ENCODE measurements at places on chromosomes 5 and 9.
A peak's percentile ranks its signal among the peaks of the same experiment; 100 is the strongest.

DNA sequence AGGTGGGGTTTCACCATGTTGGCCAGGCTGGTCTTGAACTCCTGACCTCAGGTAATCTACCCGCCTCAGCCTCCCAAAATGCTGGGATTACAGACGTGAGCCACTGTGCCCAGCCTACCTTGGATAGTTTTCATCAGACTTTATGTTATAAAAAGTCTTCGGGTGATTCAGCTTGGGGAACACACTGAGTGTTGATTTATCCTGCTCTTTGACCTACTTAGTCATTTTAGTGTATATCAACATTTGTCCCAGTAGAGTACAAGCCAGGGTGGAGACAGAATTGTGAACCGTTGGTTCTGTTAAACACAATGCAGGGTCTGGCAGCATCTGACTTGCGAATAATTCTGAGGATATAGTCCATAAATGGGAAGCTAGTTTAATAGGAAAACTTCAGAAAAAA lies 39.7 kb downstream of the NFX1 start:
- DNase-seq, result no peak

DNA sequence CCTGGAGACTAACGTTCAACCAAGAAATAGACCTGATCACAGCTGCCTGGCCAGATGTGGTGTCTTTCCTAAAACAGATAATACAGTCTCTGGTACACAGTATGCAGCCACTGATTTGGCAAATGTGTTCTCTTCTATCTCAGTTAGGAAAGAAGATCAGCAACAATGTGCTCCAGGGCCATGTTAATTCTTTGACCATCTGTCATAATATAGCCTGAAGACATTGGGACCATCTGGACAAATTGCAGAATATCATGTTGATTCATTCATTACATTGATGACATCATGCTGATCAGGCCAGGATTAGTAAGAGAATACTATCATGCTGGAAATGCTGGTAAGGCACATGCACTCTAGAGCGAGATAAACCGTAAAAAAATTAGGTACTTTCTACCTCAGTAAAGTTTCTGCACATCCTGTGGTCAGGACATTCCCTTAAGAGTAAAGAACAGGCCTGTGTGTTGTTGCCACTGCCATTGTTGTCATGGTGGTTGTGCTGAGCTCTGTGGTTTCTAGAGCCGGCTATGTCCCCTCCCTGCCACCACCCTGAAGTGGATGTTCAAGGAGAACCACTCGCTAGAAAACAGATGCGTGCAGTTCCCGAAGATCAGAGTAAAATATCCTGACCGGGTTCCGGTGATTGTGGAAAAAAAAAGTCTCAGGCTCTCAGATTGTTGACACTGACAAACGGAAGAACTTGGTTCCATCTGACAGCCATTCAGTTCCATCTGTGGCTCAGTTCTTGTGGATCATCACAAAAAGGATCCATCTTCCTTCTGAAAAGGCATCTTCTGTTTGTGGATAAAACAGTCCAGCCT lies 6.4 kb upstream of the JMY start:
- DNase-seq, result no peak

DNA sequence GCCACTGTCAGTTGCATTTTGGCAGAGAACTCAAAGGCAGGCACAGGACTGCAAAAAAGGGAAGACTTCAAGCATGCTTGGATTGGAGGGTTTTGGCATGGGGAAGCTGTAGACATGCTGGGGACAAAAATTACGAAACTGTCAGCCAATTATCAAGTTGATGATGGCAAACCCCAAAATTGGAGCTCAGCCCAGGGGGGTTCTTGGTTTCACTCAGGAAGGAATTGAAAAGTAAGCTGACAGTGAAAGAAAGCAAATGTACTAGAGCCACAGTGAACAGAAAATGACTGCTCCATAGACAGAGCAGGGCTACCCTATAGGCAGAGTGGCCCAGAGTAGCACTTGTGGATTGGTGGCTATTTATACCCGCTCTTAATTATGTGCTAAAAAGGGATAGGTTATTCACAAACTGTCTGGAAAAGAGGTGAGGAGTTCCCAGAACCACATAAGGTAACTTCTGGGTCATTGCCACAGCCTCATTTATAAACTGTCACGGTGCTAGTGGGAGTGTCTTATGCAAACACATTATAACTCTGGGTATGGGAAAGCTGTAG lies 14.6 kb upstream of the CFAP95 start:
- no peak for DNase-seq

GRCh38 chr9:93115486-93116071 lies 18.5 kb downstream of the NINJ1 start:
- DNase-seq, result peak; percentile 48

- no peak for DNase-seq
Measured at GRCh38 chr5:72040513-72040912, 66.8 kb upstream of the MAP1B start.

All from GF-D8 (cell line).